Stimulated activated effector memory CD8-positive, alpha-beta T cell treated with anti-CD3 and anti-CD28 coated beads, Interleukin-12 subunit alpha, Interleukin-12 subunit beta, amount 100 ng/mL, for 72 hours (primary cell): ENCODE measurements at places on chromosomes 5 and 9.

DNA sequence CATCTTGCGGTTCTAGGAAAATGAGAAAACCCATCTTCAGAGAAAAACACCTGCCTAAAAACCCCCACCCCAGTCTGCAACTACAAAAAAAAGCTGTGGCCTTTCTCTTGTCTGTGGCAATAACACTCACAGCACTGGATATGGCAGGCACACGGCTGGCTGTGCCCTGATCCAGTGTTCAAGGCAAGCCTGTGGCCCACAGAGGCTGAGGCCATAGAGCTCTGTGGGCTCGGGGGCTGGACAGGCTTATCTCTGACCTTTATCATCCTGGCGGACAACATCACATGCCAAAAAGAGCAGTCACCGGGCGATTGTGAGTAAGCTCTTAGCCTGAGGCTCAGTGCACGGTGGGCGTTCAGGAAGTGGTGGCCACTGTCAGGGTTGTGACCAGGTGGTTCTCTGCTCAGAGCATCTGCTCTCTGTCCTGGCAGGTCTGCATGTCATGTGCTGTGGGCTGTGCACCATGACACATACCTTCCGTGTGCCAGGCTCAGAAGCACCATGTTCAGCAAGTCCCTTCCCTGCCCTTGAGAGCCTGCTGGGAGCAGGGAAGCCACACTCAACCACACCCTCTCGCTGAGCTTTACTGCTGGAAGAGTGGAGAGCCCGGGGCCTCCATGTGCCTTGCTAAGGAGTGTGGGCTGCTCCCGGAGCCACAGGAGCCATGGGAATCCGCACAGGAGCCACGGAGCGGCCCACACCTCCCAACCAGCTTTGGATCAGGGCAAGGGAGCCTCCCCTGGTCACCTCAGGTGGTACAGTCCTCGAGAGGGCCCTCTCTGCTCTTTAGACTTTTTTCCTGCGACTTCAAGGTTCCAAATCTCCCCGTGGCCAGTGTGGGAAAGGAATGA, 34.6 kb upstream of the WDR38 start:
- no peak for DNase-seq

DNA sequence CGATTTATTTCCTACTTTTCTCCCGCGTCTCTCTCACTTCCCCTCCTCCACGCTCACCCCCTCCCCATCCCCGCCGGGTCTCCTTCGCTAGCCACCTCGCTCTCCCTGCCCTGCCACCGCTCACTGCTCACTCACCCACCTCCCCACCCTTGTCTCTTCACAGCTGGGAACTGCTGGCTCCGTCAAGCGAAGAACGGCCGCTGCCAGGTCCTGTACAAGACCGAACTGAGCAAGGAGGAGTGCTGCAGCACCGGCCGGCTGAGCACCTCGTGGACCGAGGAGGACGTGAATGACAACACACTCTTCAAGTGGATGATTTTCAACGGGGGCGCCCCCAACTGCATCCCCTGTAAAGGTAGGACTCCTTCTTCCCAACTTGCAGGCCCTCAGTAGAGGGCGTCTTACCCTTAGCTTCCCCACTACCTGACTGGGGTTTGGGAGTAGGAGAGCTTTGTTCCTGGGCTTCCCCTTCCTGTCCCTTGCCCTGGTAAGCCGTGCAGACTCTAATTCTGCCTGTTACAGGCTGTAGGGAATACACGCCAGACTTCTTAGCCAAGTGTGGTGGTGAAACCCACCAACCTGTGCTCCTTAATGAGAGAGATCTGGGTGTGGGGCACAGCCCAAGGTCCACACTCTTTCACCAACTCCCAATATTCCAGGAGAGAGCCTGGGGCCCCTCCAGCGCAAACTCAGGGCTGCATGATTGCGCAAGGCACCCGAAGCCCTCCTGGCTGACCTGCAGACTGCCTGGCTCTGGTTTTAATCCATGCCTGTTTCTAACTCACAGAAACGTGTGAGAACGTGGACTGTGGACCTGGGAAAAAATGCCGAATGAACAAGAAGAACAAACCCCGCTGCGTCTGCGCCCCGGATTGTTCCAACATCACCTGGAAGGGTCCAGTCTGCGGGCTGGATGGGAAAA, 2.5 kb downstream of the FST start:
- DNase-seq: no peak

- DNase-seq: no peak
These were observed 3.4 kb downstream of the CCNI2 start for GRCh38 chr5:132750471-132751230.

DNA sequence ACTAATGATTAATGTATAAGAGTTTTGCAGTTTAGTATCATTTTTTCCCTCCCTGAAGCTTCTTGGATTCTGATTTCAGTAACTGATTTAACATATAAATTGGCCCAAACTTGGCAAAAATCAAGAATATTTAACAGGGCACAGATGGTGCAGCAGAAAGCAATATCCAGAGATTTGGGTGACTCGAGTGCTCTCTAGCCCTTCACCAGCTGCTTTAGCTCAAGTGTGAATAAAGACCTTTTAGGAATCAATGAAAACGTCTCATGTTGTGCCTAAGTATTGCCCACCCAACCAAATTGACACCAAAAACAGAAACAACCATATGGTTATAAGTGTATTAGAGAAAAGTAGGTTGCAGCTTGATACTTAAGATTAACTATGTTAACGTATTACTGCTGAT, 933.4 kb upstream of the PTPRD start:
- DNase-seq: no peak

- DNase-seq: no peak
These were observed 18.1 kb downstream of the FAM78A start for GRCh38 chr9:131258186-131258585.

DNA sequence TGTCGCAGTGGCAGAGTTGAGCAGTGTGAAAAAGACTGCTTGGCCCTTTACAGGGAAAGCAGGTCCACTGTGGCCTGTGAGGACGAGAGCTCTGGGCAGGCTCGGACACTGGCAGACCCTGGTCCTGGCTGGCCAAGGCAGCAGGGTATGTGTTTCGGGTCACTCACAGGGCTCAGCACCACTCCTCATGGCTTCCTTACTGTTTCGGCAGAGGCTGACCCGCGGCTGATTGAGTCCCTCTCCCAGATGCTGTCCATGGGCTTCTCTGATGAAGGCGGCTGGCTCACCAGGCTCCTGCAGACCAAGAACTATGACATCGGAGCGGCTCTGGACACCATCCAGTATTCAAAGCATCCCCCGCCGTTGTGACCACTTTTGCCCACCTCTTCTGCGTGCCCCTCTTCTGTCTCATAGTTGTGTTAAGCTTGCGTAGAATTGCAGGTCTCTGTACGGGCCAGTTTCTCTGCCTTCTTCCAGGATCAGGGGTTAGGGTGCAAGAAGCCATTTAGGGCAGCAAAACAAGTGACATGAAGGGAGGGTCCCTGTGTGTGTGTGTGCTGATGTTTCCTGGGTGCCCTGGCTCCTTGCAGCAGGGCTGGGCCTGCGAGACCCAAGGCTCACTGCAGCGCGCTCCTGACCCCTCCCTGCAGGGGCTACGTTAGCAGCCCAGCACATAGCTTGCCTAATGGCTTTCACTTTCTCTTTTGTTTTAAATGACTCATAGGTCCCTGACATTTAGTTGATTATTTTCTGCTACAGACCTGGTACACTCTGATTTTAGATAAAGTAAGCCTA, 15.7 kb downstream of the SQSTM1 start:
- DNase-seq: no peak

DNA sequence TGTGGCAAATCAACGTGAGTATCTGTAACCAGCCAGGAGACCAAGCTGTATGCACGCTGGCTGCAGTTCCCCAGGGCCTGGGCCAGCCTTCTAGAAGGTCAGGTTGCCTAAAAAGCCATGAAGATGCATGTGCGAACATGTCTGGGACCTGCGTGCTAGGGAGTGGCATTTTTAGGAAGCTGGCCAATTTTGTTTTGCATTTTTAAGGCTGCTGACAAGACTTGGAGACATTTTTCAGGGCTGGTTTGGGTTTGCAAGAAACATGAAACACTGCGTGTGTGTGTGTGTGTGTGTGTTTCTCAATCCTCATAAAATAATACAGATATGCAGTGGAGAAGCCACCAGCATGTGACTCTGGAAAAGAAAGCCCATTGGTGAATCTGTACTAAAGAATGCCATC, 5.1 kb downstream of the TGFBI start:
- DNase-seq: no peak

DNA sequence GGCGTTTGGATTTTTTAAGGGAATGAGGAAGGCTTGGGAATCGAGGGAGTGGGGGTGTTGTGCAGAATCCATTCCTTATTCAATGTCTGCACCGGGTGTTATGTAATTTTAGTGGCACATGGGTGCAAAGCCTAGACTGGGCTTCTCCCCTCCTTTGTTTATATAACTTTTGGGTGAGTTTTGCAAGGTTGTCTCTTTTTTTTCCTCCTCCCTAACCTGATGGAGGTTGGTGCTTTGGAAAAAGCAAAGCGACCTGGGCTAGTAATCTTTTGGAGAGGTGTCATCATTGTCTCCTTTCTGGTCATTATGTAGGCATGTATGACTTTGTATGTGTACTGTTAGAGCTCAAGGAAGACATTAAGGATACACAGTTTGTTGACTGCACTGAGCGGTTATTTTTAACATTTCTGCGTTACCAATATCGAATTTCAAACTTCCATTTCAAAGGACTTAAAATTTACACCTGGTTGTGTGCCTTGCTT, 3.1 kb downstream of the SMARCA2 start:
- no peak for DNase-seq

GRCh38 chr9:16773116-16773515, 97.4 kb downstream of the BNC2 start:
- DNase-seq: no peak

DNA sequence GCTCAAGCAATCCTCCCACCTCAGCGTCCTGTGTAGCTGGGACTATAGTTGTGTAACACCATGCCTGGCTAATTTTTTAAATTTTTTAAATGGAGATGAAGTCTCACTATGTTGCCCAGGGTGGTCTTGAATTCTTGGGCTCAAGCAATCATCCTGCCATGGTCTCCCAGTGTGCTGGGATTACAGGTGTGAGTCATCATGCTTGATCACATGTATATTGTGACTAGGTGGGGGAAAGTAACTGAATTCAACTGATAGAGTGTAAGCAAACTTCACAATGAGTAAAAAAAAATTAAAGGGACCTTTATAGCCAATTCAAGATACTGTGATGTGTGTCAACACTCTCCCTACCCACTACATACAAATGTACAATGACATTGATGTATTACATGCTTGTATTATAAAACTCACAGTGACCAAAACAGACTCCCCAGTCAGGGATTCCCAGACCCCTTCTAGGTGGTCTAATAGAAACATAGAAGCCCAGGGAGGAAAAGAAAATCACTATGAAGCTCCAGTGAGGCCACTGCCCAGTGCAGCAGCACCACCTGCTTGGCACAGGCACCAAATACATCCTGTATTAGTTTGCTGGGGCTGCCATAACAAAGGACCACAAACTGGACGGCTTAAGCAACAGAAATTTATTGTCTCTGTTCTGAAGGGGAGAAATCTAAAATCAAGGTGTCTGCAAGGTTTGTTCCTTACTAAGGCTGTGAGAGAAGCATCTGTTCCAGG, 8.8 kb downstream of the PLGRKT start:
- DNase-seq: no peak

- no peak for DNase-seq
These were observed 7.1 kb downstream of the NEK6 start for GRCh38 chr9:124264823-124265233.

DNA sequence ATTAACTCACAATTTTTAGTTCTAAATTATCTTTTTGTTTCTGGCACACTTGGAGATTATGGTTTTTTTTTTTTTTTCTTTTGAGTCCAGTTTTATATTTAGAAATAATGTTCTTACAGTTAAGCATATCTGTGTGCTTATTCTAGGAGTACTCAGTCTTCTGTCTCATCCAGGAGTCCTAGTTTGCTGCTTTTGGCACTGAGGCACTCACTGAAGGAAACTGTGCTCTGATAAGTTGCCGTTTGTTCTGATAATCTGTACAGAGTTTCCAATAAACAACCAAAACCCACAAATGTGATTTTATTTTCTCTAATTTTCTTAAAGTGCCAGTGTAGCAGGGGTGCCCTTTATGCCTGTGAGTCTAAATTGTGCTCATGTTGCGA, 251.0 kb downstream of the LRRC70 start:
- no peak for DNase-seq

GRCh38 chr5:177189965-177190364, 56.4 kb downstream of the NSD1 start:
- no peak for DNase-seq

GRCh38 chr9:122860319-122861142, 32.1 kb upstream of the PDCL start:
- DNase-seq: no peak

- no peak for DNase-seq
These were observed 533.4 kb downstream of the PDE4D start for GRCh38 chr5:59360130-59360555.

DNA sequence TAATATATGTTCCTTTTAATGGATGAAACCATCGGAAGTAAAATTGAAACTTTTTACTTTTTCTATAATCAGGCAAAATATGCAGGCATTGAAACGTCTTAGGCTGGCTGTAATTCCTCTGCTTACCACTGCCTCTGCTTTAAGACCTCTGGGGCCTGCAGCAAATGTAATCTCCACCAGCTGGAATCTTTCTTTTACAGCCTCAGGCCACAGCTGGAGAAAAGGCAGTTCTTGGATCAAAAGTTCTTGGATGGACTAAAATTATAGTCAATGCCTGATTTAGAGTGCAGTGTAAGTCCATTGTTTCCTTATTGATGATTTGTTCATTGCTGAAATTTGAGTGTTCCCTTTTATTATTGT, 396.7 kb downstream of the KCTD16 start:
- no peak for DNase-seq

- no peak for DNase-seq
These were observed 198.9 kb upstream of the SLC27A6 start for GRCh38 chr5:128766406-128766805.
